ENCODE measurements at places on chromosomes 2 and 18.

GRCh38 chr18:12376034-12376753, 833 bp downstream of the AFG3L2 start:
- DNase-seq, result no peak

GRCh38 chr18:79938196-79938595, 13.3 kb downstream of the SLC66A2 start:
- DNase-seq, result no peak

DNA sequence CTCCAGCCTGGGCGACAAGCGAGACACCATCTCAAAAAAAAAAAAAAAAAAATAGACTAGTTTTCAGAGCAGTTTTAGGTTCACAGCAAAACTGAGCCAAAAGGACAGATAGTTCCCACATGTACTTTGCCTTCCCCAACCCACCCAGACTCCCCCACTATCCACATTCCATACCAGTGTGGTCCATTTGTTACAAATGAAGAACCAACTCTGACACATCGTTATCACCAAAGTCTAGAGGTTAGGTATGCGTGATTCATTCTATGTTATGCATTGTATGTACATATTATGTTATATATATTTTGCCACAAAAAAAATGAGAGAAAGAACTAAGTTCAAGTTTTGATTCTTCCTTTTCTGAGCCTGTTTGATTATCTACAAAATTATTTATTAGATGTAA, 3.5 kb downstream of the DUSP11 start:
- DNase-seq, result no peak

GRCh38 chr2:149028377-149028776, 10.1 kb upstream of the LYPD6B start:
- DNase-seq, result no peak

- no peak for DNase-seq
These were observed 29.5 kb upstream of the SMAD7 start for GRCh38 chr18:48979944-48980890.

DNA sequence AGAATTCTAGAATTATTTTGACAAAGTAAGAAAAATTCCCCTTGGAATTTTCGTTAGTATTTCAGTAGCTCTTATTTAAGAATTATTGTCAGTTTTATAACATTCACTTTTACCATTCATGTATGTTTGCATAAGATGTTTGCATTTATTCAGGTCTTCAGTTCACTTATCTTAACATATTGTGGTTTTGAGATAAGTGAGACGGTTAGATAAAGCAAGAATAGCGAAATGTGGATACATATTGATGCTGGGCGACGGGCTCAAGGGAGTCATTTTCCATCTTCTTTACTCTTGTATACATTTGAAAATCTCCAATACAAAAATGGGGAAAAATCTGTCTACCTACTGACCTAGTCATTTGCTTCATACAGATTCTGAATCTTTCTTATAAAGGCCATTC, 156.7 kb upstream of the HDAC4 start:
- DNase-seq, result no peak

- no peak for DNase-seq
These were observed 203.2 kb downstream of the NBAS start for GRCh38 chr2:15357922-15358321.

DNA sequence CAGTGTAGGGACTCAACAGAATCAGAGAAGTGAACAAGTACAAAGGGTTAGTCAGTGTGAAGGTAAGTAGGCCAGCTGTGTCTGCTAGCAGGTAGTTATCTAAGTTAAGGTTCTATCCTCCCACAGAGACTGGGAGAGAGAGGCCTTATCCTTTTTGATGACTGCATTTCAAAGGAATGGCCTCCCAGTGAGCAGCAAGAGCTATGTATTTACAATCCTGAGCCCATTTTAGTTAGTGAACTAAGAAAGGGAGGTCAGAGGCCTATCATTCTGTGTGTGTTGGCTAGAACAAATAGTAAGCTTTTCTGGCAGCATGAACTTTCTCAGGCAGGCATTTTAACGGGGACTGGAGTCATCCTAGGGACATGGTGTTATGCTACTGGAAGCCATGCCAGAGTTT, 182.9 kb downstream of the VWC2L start:
- DNase-seq, result no peak

GRCh38 chr2:234980451-234981187, 28.8 kb downstream of the SH3BP4 start:
- DNase-seq, result no peak

DNA sequence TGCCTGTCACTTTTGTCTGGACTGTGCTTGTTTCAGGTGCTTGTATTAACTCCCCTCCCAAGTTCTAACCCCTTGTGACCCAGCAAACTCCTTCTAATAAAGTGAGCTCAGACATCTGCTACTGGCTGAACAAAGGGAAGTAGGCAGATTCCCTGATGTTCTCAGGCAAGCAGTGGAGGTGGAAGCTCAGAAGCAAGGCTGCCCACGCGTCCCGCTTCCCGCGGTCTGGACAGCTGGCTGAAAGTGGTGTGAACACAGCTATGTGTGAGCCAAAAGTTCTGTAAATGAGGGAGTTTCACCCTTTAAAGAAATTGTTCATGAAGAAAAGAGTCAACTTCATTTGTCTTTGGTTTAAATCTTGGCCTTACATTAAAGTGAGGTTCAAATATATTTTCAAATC, 40.0 kb downstream of the NAPG start:
- DNase-seq, result no peak

DNA sequence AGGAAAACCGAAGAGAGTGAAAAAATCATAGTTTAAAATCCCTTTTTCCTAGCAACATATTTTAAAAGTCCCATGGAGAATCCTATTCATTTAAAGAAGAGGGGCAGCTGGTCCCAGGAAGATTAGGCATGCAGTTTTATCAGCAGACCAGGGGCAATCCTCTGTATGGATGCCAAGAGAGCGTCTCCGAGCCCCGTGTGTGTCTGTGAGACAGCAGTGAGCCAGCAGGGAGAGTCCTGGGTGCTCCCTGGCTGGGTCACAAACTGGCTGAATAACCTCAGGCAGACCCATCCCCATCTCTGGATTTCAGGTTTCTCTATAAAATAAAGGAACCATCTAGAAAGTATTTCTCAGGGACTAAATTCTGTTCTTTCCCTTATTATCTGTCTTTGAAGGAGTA, 128.2 kb upstream of the RIOK3 start:
- DNase-seq, result no peak

DNA sequence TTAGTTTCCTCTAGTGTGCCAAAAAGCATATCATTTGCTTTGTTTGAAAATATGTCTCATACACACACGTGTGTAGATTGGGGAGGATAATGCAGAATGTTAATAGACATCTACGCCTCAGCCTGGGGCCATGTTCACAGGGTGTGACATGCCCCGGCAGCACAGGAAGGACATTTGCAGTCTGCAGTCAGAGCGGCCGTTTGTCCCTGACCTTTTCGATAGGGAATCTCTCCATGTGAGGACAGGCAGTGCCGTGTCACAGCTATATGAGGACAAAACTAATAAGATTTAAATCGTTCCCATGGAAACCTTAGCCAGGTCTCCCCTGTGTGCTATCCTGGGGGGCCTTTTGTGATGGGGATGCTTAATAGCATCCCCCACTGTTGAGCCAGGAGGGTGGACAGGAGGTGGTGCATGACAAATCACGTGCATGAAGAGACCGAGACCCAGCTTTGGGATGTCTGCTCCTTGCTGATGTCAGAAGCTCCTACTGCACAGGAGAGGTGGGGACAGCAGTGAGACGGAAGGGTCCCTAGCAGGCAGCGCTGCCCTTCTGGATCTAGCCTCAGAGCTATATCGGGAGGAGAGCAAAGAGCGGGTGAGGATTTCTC, 100.6 kb downstream of the RNF144A start:
- DNase-seq, result no peak

DNA sequence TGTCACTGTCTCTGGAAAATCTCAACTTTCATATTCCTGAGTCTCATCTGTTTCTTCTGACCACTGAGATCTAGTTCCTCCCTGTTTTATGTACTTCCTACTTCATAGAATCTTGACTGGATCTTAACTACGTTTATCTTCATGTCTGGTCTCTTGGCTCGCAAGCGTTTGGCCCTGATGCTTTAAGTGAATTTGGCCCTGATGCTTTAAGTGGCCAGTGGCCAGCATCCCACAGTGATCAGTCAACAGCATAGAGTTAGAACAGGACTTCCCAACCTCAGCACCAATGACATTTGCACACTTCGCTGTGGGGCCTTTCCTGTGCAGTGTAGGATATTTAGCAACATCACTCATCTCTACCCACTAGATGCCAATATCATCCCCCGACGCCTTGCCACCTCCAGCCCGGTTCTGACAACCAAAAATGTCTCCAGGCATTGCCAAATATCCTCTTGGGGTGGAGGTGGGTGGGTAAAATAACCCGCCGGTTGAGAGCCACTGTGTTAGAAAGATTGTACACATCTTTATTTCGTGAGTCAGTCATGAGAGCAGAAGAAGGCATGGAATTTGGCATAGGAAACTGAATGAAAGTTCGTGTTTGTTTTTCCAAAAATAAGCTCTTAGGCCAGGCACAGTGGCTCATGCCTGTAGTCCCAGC, 12.2 kb downstream of the TM4SF20 start:
- DNase-seq, result no peak

GRCh38 chr2:109188496-109188890, 59.5 kb downstream of the SH3RF3 start:
- DNase-seq, result no peak

GRCh38 chr2:202161151-202161835, 77.1 kb downstream of the SUMO1 start:
- DNase-seq, result no peak

GRCh38 chr2:232352511-232353091, 25.9 kb upstream of the ALPP start:
- no peak for DNase-seq

- DNase-seq, result no peak
These were observed 64.0 kb upstream of the MCFD2 start for GRCh38 chr2:46979571-46979979.

GRCh38 chr2:62904344-62904743, 146.3 kb upstream of the OTX1 start:
- DNase-seq, result no peak

DNA sequence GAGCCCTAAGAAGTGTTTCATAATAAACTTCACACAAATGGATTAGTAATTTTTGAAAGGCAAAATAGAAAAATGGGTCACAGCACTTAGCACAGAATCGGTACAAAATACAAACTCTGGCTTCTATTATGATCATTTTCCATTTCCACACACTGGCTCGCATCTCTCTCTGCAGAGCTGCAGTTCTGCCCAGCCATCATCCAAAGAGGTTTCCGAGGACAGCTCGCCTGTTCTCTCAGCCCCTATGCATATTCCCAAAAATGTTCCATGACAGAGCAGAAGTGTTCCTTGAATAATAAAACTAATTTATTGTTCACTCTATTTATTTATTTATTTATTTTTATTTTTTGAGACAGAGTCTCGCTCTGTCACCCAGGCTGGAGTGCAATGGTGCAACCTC, 115.6 kb downstream of the AP1S3 start:
- no peak for DNase-seq

DNA sequence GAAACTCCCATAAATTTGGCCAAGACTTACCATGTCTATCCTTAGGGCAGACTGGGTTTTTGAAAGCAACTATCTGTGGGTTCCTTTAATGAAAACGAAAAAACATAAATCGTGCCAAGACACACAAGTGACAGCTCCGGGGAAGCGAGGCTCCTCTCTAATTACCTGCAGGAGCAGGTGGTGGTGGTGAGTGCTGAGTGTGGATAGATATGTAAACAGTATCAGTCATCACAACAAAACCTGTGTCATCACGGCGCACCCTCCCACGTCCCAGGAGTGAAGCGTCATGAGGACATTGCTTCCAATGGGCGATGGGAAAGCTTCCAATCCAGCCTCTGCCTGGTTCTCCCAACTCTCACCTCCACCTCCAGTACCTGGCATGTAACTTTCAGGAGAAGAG, 31.3 kb downstream of the ACKR3 start:
- no peak for DNase-seq

- no peak for DNase-seq
These were observed 8.8 kb upstream of the EVA1A start for GRCh38 chr2:75569546-75569945.

- DNase-seq, result no peak
These were observed 27.9 kb downstream of the TGFBRAP1 start for GRCh38 chr2:105301646-105302045.

DNA sequence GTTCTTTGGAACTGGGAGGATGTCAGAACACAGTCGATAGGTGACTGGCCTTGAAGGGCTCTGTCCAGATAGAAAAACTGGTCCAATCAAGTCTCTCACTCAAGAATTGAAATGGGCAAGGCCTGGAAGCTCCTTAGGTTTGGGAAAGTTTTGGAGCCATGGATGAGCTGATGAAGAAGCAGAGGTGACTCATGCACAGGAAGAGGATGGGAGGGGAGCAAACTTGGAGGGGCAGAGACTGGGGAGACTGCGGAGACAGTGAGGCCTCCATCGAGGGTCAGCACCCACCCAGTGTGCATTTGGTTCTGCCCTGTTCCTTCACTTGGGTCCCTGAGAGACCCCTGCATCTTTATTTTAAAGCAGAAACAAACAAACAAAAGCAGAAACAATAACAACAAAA, 41.1 kb downstream of the SOWAHC start:
- DNase-seq, result no peak

- DNase-seq, result no peak
These were observed 101.5 kb upstream of the HS6ST1 start for GRCh38 chr2:128420131-128420530.

DNA sequence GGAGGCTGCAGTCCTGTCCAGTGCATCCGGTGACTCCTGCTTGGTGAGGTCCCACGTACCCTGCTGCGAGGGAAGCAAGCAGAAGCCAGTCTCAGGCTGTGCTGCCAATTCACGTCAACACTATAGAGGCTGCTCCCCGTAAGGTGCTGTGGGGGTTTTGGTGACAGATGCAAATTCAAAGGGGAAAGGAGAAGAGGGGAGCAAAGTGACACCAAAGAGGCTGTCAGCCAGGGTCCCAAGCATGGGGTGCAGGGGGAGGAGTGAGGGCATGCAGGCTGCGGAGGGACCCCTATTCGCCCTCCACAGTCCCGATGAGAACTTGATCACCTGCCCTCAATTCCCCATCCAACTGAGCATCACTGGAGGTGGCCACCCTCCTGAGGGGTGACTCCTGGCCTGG, 179.4 kb upstream of the HS6ST1 start:
- no peak for DNase-seq

DNA sequence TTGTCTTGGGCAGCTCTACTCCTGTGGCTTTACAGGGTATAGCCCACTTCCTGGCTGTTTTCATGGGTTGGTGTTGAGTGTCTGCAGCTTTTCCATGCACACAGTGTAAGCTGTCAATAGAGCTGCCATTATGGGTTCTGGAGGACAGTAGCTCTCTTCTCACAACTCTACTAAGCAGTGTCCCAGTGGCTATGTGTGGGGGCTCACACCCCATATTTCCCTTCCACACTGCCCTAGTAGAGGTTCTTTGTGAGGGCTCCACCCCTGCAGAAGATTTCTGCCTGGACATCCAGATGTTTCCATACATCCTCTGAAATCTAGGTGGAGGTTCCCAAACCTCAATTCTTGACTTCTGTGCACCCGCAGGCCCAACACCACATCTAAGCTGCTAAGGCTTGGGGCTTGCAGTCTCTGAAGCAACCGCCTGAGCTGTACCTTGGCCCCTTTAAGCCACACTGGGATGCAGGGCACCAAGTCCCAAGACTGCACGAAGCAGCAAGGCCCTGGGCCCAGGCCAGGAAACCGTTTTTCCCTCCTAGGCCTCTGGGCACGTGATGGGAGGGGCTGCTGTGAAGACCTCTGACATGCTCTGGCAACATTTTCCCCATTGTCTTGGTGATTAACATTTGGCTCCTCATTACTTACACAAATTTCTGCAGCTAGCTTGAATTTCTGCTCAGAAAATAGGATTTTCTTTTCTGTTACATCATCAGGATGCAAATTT, 9.4 kb downstream of the ELAC1 start:
- DNase-seq, result no peak

GRCh38 chr2:37306024-37306423, 18.6 kb downstream of the PRKD3 start:
- DNase-seq, result no peak

GRCh38 chr2:134845719-134846118, 7.3 kb downstream of the ACMSD start:
- no peak for DNase-seq
